Fibroblast of mammary gland (primary cell): ENCODE measurements at places on chromosomes 12 and 14.

- DNase-seq: no peak
Measured at GRCh38 chr12:92446083-92446460, 256.7 kb upstream of the PLEKHG7 start.

- no peak for DNase-seq
Measured at GRCh38 chr14:74902941-74903705, 19.9 kb downstream of the RPS6KL1 start.

GRCh38 chr14:87873741-87874140 lies 119.2 kb downstream of the GALC start:
- DNase-seq: peak; percentile 38

DNA sequence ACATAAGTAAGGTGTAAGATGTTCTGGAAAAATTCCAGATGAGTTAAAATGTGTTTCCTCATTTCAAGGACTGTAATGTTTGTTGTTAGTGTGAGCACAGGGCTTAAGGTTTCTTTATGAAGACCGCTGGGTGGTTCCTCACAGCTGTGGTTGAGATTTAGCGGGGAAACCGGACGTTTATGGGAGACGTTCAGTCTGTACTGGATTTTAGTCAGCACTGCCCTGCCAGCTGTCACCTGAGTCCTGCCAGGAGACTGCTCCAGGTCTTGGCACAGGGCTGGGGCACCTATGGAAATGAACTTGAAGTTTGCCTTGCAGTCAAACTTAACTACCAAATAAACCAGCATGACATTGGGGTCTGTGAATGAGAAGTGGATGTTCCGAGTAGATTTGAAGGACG lies 555.2 kb downstream of the DIO2 start:
- DNase-seq: no peak

DNA sequence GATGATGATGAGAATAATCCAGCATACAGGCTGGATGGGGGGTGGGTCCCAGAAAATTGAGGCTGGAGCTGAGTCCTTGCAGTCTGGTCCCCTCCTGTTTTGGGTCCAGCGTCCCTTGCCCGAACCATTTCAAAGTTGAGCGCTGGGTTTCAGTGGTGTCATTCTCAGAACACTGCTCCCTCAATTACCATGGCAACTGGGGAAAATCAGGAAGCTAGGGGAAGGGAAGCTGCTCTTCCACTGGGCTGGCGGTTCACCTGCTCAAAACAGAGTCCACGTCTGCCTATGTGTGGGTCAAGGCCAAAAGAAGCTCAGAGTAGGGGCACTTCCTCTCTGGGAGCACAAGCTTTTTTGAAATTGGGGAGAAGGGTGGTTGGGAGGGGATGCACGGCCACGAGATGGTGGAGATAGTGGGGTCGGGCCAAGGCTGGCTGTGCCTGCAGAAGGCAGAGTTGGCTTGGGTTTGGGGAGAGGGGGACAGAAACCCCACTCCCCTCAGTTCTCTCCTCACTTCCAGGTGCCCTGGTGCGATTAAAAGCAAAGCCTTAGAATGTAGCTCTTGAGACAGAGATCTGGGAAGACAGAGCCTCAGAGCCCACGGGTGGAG lies 1.7 kb upstream of the NOS1 start:
- DNase-seq: no peak

DNA sequence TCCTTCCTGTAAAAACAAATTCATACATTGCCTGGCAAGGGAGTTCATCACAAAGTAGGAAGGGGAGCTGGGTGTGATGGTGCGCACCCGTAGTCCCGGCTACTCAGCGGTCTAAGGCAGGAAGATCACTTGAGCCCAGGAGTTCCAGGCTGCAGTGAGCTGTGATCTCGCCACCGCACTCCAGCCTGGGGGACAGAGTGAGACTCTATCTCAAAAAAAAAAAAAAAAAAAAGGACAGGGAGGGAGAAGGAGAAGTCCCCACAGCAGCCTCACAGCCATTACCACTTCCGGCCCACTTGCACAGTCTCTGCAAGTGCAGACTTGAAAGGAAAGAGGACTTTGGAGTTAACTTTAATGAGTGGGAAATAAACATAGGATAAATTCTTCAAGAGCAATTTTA lies 121.0 kb downstream of the FBXL14 start:
- DNase-seq: no peak

DNA sequence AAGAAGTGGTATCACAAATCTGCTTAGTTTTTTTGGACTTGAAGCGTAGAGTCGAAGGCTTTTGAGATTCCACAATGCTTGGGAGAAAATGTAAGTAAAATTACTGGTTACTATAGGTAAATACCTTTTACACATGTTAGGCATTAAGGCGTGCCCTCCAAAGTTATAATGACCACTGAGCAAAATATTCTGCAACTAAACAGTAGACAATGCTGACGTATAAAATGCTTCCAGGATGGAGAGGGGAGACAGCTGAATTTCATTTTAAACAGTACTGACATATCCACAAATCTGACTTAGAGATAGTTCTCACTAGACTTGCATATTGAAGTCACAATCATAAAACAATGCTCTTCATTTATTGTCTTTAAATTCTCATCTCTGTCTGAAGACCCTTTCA lies 144.5 kb upstream of the DCN start:
- DNase-seq: peak; percentile 72

- DNase-seq: peak; percentile 60
Measured at GRCh38 chr12:87953256-87953860, 75.8 kb downstream of the C12orf50 start.

- peak; percentile 92 for DNase-seq
Measured at GRCh38 chr14:39050389-39050788, 52.6 kb downstream of the SEC23A start.

- DNase-seq: peak; percentile 98
Measured at GRCh38 chr12:115232455-115233156, 548.6 kb upstream of the TBX3 start.

- DNase-seq: no peak
Measured at GRCh38 chr12:29750131-29750927, 33.4 kb downstream of the TMTC1 start.

GRCh38 chr12:45637706-45638105 lies 91.8 kb upstream of the ARID2 start:
- DNase-seq: peak; percentile 76

GRCh38 chr14:33709283-33709682 lies 241.6 kb downstream of the EGLN3 start:
- DNase-seq: peak; percentile 69

- DNase-seq: no peak
Measured at GRCh38 chr12:69046363-69046762, 113.4 kb upstream of the CPM start.

DNA sequence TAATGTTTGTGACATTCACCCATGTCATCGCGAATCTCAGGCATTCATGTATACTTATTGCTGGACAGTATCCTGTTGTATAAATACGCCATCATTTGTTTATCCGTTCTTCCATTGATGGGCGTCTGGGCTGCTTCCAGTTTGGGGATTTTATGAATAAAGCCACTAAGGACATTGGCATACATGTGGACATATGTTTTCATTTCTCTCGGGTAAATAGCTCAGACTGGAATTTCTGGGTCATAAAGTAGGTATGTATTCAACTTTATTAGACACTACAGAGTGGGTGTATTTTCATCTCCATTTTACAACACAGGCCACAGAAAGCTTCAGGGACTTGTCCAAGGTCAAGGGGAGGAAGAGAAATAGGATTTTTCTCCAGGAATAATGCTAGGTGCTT lies 48.9 kb downstream of the HRK start:
- DNase-seq: no peak

- no peak for DNase-seq
Measured at GRCh38 chr14:101301011-101301410, 260.3 kb upstream of the DIO3 start.

GRCh38 chr12:130500835-130501330 lies 163.2 kb downstream of the PIWIL1 start:
- DNase-seq: no peak

DNA sequence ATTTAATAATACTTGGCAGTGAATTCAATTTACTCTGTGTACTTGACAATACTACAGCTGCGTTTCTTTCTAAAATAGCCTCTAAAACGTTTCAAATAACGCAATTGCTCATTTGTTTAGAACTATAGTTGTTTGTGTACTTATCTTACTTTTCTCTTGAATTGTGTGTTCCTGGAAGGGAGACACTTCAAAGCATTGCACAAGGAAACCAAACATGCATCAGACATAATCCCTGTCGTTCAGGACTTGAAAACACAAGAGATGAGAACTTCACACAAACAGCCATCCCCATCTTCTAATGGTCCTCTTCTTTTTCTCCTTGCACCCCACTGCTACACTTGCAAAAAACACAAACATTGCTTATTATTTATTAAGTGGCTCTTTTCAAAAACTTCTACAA lies 38.5 kb downstream of the PTGER2 start:
- DNase-seq: peak; percentile 29

GRCh38 chr12:57127101-57127725 lies 1.1 kb upstream of the LRP1 start:
- DNase-seq: no peak

DNA sequence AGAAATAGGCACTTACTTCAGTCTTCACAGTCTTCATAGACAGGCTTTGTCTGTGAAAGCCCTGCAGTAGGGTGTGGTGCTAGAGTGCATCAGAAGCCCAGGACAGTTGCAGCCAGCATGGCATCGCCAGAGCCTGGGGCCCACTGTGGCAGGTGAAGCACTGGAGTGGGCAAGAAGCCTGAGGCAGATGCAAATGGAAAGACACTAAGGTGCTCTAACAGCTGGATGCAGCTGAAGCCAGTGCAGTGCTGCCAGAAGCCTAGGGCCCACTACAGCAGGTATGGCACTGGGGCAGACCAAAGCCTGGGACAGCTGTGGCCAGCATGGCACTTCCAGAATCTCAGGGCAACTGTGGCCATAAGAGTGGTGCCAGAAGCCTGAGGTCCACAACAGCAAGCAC lies 358.6 kb downstream of the SYT1 start:
- no peak for DNase-seq

- DNase-seq: peak; percentile 82
Measured at GRCh38 chr12:25424211-25424731, 128.8 kb downstream of the LMNTD1 start.

DNA sequence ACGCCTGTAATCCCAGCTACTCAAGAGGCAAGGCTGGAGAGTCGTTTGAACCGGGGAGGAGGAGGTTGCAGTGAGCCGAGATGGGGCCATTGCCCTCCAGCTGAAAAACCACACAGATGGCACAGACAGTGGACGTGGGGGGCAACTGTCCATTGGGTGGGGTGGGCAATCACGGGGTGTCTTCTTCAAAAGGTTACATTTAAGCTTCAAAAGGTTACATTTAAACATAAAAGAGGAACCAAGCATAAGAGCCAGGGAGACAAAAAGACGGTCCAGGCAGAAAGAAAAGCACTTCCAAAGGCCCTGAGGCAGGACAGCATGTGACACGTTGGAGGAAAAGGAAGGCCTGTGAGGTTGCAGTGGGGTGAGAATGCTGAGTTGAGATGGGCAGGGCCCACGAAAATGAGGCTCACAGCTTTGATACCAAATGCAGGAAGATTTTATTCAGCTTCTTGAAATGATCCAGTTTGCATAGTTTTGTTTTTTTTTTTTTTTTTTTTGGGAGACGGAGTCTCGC lies 10.7 kb downstream of the SCARB1 start:
- no peak for DNase-seq

DNA sequence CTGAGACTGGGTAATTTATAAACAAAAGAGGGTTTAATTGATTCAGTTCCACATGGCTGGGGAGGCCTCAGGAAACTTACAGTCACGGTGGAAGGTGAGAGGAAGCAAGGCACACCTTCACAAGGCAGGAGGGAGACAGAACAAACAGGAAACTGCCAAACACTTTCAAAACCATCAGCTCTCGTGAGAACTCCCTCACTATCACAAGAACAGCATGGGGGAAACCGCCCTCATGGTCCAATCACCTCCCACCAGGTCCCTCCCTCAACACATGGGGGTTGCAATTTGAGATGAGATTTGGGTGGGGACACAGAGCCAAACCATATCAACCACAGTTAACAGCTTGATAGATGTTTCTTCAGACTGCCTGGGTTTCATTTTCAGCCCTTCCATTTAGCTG lies 6.2 kb upstream of the GNPNAT1 start:
- DNase-seq: no peak

DNA sequence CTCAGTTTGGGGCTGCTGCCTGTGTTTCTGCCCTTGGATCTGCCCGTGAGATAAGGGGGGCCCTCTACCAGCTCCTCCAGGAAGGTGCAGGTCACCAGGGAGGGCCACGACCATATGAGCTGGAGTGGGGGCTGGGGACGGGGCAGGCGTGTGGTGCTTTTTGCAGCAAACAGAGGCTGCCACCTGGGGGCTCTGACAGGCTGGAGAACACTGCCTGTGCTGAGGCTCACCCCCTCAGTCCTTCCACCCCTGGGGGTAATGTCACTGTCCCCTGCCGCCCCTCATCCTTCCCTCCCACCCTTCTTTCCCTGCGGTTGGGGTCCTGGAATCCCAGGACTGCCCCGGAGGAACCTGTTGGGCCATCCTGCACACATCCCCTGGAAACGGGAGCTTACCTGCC lies 3.2 kb downstream of the PLD4 start:
- no peak for DNase-seq

DNA sequence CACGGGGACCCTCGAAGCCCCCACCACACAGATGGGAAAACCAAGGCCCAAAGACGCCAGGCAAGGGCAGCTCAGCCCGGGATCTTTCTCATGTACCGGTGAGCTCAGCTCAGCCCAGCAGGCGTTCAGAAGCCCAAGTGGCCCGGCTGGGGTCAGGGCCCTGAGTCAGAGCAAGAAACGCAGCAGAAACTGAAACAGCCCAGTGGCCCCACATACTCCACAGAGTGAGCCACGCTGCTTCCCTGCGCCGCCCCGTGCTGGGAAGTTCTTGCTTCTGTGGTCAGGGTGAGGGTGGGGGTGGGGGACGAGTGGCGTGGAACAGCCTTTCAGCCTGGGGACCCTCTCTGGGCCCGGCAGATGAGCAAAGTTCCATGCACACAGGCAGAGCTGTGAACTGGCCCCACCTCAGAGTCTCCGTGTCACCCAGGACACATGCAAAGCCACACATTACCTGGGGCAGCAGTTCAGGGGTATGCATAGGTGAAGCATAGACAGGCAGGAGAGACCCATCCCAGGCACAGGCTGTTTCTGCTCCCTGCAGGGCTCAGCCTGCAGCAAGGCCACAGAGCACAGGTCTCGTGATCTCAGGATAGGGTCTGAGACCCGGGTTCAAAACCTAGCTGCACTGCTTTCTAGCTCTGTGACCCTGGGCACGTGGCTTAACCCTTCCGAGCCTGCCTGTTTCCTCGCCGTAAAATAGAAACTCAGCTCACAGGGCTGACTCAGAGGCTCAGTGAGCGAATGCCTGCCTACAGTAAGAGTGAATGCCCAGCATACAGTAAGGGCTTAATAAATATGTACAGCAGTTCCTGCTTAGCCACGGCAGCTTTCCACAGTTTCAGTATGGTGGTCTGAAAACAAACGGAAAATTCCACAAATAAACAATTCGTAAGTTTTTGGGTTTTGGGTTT lies 21.6 kb downstream of the NCOR2 start:
- peak; percentile 89 for DNase-seq

DNA sequence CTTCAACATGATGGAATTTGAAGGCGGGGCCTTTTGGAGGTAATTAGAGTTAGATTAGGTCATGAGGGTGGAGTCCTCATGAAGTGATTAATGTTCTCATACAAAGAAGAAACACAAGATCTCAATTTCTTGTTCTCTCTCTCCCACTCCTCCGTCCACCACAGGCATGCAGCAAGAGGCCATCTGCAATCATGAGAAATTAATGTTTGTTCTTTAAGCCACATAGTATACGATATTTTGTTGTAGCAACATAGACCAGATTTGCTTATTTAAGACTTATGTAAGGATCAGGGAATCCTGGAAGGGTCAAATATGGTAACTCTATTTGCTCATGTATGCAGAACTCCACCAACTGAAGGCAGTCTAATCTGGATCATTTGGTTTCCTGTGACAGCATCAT lies 429.0 kb downstream of the LRIG3 start:
- peak; percentile 81 for DNase-seq
